ENCODE measurements at places on chromosomes 6 and 20. TPM values are rescaled to one million over a fixed set of nuclear protein-coding genes. Genes with fewer than 3 reads are reported as not detected.

The F13A1 gene
- not detected for total RNA-seq

The CTAGE9 gene
- not detected for total RNA-seq

The KIF25 gene
- 0.14 TPM for total RNA-seq

The BANF2 gene
- not detected for total RNA-seq

The GTF3C6 gene
- total RNA-seq: 47.9 TPM

The PCK1 gene
- not detected for total RNA-seq

The PPP1R14C gene
- under 0.01 TPM for total RNA-seq

The CGA gene
- not detected for total RNA-seq

The PTPRK gene
- 58.3 TPM for total RNA-seq

The WFDC10B gene
- total RNA-seq: not detected

The ABCC10 gene
- 37.5 TPM for total RNA-seq

The TFAP2A gene
- not detected for total RNA-seq

The FAM184A gene
- 0.18 TPM for total RNA-seq

The FNDC1 gene
- not detected for total RNA-seq

The ULBP3 gene
- total RNA-seq: 4.5 TPM

The IPCEF1 gene
- not detected for total RNA-seq
